Omental fat pad (tissue), 4 donors: ENCODE measurements at places on chromosomes 2 and 18. TPM values are rescaled to one million over a fixed set of nuclear protein-coding genes. Genes with fewer than 3 reads are reported as not detected.

DNA sequence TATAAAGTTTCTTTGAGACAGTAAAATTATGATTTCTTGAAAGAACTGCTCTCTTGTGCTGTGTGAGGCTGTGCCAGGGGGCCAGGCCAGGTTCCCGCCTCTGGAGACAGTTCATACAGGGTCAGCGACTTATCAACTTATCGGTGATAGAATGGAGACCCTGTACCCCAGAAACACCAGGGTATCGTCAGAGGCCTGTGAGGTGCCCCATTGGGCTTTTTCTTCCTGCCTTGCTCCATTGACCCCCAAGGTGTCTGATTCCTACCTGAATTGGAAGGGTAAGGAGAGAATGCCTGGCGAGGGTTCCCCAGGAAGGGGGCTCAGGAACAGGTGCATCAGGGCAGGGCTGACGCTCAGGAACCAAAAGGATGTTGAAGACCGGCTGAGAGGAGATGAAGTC lies 4.3 kb downstream of the DLX1 start:
- no peak for DNase-seq

DNA sequence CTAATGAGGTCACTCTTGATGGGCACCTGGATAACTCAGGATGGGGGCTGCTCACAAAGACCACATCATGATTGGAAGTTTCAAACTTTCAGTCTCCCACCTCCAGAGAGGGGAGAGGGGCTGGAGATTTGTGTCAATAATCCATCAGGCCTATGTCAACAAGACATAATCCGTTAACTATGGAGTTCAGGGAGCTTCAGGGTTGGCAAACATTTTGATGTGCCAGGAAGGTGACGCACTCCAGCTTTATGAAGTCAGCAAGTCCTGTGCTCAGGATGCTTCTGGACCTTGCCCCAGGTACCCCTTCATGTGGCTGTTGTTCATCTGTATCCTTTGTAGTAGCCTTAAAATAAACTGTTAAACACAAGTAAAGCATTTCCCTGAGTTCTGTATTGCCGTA lies 19.0 kb downstream of the SKA1 start:
- DNase-seq, result no peak

GRCh38 chr2:71713581-71714580 lies 260.5 kb downstream of the DYSF start:
- no peak for DNase-seq

DNA sequence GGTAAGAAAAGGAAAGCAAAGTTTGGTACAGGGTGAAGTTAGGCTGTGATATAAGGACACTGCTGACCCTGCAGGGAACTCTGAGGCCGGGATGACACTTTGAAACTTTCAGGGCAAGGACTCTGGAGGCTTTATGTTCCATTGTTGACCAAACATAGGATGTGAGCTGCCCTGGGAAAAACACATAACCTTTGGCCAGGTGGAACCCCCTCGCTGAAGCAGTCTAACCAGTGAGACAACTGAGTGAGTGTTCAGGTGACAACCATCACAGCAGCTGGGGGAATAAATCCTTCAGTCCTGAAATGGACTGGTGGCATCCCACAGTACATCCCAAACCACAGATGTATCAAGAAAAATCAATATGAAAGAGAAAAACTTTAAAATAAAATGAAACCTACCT lies 280.9 kb upstream of the CDH2 start:
- no peak for DNase-seq

GRCh38 chr18:77597726-77598125 lies 348.1 kb downstream of the GALR1 start:
- no peak for DNase-seq

DNA sequence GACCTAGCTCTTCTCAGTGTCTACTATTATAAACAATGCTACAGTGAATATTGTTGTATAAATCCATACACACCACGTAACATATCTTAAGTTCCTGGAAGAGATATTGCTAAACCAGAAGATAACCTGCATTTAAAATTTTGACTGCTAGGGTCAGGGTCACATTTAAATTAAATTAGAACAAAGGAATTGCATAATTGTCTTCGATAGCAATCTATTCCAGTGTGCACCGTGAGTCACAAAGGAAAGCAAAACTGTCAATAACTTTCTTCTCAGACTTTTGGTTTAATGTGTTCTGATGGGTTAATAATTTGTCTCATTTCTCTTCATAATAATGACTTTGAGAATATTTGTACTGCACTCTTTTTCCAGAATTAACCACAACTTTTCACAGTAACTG lies 4.2 kb downstream of the GEN1 start:
- DNase-seq, result no peak

GRCh38 chr2:202178346-202178958 lies 59.9 kb downstream of the SUMO1 start:
- DNase-seq, result peak; percentile 39

DNA sequence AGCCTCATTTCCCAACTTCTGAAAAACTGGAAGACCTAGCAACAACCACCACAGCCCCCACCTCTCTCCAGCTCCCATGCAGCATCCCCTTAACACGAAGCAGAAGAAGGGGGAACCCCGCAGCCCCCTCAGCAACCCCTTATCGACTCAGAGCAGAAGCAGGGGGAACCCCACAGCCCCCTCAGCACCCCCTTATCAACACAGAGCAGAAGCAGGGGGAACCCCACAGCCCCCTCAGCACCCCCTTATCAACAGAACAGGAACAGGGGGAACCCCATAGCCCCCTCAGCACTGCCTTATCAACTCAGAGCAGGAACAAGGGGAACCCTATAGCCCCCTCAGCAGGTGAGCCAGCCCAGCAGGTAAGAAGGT lies 6.7 kb downstream of the SLC66A2 start:
- DNase-seq, result peak; percentile 12

DNA sequence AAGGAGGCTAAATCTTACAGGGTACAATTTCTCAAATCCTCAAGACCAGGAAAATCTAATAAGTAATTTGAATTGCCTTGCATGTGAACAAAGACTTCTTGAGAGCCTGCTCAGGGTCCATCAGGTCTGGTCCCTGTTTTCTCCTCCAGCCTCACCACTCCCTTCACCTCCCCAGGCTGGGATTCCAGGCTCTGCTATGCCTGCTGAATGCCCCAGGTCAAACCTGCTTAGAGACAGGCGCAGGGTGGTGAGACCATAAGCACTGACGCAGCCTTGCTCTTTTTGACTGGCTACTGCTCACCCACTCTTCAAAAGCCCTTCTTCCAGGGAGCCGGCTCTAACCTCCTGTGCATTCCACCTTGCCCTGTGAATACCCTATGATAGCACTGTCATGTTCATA lies 356.4 kb upstream of the ACVR2A start:
- DNase-seq, result no peak

DNA sequence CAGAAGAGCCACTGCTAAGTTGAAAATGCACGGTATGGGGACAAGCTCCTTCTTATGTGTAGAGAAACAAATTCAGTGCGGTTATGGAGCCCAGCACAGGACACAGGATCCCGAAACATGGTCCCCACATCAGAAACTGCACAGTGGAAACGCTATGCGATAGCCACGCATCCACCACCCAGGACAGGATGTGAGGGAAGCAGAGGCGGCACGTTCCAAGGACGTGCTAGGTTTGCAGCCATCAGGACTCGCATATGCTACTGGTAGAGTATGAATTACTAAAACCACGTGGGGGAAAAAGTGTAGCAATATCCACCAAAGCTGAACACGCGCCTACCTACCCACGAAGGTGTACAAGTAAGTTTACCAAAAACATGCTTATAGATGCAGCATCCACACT lies 34.7 kb upstream of the SNTG2 start:
- no peak for DNase-seq

- no peak for DNase-seq
These were observed 307.1 kb upstream of the PIK3C3 start for GRCh38 chr18:41647914-41648313.

- DNase-seq, result no peak
These were observed 264.8 kb downstream of the C1D start for GRCh38 chr2:67797801-67798540.

DNA sequence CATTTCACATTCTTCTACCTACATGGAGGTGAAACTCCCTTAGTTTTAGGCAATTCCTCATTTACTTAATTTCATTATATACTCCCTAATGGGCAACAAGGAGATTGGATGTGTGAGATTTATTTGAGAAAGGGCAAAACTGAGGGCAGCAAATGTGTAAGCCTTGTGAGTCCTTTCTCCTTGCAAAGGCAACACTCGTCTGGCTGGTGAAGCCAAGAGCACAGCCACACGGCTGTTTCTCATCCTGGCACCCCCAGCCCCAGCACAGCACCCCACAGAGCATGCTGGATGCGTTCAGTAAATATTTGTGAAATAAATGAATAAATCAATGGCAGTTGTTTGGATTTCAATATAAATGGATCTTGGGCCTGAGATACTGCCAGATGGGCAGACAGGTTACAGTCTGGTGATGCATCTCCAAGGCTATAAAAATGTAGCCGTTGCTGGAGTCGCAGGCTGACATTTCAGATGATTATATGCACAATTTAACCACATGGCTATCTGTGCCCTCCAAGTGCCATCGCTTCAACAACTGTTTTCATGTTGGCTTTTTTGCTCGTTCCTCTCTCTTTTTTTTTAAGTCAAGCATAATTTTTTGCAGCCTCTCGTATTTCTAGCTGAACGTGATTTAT lies 154.1 kb upstream of the REV1 start:
- no peak for DNase-seq

DNA sequence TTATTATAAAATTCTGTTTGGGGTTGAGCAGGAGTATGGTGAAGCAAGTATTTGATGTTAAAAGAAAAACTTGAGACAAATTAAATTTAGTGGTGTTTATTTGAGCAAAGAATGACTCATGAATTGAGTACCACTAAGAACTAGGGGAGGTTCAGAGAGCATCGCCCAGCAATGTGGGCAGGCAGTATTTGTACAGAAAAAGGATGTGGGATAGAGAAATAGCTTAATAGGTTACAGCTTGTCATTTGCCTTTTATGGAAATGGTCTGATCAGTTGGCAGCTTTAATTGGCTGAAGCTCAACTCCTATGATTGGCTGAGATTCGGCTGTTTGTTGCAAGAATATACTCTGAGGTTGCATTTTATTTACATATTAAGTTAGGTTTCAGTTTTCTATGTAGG lies 68.2 kb downstream of the LRATD1 start:
- no peak for DNase-seq

DNA sequence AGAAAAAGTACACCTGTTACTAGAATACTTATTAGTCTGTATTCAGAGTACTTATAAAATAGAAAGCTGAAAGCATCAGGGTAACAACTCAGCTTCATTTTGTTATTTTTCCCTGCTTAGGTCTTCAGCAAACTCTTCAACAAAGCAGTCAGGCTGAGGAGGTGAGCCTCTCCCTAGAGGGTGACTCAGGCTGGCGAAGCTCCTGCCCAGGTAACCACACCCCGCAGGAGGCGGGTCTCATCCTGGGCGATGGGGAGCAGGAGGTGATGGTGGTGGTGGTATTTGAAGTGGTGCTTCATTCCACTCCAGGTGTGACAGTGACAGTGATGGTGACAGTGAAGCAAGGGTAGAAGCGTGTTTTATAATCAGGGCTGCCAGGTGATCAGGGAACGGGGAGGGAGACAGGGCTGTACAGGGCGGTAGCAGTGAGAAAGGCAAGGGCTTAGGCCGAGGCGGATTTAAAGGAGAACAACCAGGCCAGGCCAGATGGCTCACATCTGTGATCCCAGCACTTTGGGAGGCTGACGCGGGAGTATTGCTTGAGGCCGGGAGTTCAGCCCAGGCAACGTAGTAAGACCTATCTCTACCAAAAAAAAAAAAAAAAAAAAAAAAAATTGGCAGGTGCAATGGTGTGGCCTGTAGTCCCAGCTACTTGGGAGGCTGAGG lies 127.1 kb downstream of the SOCS6 start:
- DNase-seq, result no peak

DNA sequence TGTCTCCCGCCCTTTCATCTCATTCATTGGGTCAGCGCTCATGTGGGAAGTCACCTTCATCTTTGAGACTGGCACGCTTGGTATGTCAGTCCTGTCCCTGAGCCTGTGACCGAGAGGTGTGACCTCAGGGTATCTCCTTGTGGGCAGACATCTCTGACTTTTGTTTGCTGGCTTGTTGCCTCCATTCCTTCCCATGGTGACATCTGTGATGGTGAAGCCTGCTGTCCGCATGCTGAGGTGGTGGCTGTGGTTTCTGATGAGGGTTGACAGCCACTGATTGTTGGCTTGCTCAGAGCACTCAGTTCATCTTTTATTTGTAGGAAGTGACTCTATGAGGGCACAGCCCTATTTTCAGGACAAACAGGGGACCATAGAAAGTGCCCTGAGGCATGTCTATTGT lies 139.2 kb downstream of the SLC4A3 start:
- no peak for DNase-seq

DNA sequence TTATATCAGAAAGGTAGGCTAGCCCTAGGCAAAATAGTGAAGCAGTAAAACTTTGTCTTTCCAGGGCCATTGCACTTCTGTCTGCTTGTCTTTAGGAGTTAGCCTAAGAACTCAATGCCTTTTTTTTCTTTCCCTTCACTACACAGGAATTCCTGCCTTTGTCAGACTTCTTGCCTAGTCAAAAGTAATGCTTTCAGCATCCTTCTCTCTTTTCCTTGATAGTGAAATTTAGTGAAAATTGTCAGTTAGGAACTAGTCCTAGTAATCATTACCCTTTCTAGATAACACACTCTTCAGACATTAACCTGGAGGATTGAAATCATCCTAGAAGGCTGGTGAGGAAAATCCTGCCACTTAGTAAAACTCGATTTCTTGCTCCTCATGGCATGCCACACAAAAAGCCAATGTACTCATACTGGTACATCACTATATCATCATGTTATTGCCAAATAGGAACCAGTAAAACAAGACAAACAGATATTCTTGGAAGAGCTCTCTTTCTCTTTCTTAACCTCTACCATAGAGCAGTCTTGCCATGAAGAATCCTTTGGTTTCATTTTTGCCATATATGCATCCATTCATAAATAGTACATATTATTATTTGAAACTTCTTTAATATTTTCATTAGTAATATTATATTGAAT lies 320.5 kb downstream of the CTNNA2 start:
- no peak for DNase-seq

DNA sequence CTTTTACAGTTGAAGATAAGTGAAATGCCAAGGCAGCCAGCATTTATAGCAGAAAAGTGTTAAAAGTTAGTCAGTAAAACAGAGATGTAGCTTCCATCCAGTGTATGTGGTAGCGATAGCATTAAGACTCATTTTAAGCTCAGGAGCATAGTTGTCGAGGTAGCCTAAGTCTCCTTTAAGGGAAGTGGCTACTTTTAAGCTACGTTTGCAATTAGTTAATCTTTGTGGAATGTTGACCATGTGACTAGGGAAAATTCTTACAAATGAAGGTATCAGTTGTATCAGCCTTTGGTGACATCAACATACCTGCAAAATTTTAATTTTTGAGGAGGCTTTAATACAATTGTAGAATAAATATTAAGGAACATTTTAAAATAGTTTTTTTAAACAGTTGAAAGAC lies 61.9 kb downstream of the LHCGR start:
- DNase-seq, result no peak

- DNase-seq, result no peak
These were observed 60.2 kb downstream of the GNAL start for GRCh38 chr18:11749305-11749704.

CD226 gene
- 4.3 TPM for total RNA-seq

PROKR1 gene
- total RNA-seq, result 1.7 TPM

STPG4 gene
- total RNA-seq, result 1.2 TPM
